ENCODE measurements at places on chromosomes 7 and 10. TPM values are rescaled to one million over a fixed set of nuclear protein-coding genes. Genes with fewer than 3 reads are reported as not detected.

The SLC18A3 gene
- not detected for total RNA-seq

The GOLGA7B gene
- 3.6 TPM for total RNA-seq

The CCL24 gene
- not detected for total RNA-seq

The CAV2 gene
- total RNA-seq = 157 TPM

The HYCC1 gene
- 19.9 TPM for total RNA-seq
